ENCODE measurements at places on chromosomes 1 and 21.

DNA sequence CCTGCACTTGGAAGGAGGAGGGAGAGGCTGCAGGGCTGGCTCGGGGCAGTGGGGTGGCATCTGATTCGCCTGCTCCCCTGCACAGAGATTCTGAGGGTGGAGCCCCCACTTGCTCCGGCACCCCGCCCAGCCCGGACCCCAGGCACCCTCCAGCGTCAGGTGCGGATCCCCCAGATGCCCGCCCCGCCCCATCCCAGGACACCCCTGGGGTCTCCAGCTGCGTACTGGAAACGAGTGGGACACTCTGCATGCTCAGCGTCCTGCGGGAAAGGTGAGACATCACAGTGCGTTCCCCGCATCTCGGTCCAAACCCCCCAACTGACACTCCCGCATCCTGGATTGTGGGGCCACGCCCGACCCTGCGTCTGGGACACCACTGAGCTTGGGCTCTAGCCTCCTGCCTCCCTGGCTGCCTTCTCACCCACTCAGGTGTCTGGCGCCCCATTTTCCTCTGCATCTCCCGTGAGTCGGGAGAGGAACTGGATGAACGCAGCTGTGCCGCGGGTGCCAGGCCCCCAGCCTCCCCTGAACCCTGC is 7.9 kb downstream of the ADAMTSL4 start:
- no peak for DNase-seq

GRCh38 chr1:55049914-55050278 is 10.5 kb downstream of the PCSK9 start:
- DNase-seq = no peak

- DNase-seq = no peak
These were observed 67.5 kb downstream of the CCDC185 start for GRCh38 chr1:223460566-223461189.

- no peak for DNase-seq
These were observed 975.2 kb upstream of the B3GALT2 start for GRCh38 chr1:194161591-194161990.

GRCh38 chr1:154527192-154527591 is 25.0 kb upstream of the SHE start:
- no peak for DNase-seq

DNA sequence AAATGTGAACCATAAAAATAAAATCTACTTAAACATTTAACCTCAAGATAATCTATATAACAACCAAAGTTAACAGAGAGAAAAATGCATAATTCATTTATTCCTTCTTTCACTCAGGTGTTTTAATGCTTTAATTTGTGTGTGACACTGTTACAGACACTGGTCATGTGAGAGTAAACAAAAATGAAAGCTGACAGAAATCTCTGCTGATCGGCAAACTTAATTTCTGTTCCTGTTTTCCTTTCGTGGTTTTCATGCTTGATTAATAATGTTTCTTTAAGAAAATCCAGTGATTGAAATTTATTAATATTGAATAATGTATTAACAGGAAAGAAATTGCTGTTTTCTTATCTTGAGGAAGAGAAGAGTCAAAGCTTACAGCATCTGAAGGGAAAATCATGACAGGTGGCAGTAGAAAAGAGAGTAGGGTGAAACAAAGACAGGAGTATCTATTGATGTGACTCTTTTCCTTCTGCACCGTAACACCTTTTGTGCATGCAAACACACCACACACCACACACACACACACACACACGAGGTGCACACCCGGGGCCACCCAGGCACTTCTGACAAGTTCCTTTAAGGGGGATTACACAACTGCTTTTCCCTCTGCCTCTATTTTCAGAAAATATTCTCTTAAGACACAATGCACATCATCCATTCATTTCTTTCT is 1.6 kb downstream of the OR2AK2 start:
- no peak for DNase-seq

GRCh38 chr1:119294722-119295121 is 73.9 kb upstream of the HAO2 start:
- no peak for DNase-seq

DNA sequence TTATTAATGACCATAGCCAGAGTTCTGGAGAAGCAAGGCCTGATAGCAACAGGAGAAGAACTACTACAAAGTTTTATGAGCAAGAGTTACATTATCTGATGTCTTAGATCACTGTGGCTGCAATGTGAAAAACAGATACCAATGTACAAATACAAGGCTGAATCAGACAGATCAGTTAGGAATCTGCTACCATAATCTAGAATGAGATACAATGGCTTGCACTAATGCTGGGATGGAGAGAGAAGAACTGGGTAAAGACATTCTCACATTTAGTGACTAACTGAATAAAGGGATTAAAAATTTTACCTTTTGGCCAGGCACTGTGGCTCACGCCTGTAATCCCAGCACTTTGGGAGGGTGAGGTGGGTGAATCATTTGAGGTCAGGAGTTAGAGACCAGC is 41.3 kb downstream of the ARID4B start:
- peak; percentile 9 for DNase-seq

DNA sequence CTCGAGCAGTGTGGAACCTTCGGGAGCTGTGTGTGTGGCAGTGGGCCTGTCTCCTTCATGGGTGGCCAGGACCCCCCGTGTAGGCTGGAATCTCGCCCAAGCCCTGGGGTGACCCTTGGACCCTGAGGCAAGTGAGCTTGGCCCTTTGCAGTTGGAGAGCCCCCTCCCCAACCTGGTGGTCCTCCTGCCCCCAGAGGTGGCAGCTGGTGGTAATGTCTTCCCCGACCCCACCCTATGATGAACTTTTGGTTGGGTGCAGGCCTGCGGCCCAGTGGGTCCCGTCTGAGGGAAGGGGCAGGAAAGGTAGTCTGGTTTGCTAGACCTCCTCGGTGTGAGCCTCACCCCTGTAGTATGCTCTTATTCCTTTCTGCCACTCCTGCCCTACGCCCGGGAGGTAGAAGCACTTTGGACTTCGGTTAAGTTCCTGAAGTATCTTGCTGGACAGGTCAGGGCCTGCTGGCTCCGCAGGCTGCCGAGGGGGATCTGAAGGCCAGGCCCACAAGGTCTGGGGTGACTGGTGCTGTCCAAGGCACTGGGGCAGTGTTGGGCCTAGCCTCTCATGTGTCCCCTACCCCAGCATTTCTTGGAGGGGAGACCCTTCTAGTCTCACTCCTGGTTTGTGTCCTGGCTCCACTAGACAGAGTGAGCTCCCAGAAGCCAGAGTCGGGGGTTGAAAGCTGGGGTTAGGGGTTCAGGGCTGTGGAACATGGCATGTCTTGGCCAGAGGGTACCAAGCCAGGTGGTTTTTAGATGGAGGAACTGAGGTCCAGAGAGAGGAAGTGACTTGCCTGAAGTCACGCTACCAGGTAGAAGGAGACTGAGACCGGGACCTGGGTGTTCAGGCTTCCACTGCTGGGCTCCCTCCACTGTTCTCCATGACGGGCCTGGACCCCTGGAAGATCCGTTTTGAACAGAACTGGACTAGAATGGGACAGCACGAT is 1.8 kb downstream of the ZNF362 start:
- no peak for DNase-seq

DNA sequence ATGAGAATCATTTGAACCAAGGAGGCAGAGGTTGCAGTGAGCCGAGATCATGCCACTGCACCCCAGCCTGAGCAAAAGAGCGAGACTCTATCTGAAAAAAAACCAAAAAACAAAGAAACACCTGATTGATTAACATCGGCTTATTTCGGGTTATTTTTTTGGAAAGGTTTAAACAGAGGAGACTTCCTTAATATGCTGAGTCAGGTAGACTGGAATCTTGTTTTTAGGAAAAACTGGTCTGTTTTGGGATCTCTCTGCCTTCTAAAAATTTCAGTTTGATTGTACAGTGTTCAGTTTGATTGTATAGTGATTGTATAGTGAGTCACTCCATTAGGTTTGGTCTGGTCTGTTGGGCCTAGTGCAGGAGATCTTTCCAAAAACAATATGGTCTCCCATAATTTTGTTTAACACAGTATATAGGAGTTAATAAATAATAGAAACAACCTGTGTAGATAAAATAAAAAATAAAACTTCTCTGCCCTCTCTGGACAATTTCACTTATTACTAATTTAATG is 196.3 kb upstream of the CHRM3 start:
- DNase-seq = no peak

DNA sequence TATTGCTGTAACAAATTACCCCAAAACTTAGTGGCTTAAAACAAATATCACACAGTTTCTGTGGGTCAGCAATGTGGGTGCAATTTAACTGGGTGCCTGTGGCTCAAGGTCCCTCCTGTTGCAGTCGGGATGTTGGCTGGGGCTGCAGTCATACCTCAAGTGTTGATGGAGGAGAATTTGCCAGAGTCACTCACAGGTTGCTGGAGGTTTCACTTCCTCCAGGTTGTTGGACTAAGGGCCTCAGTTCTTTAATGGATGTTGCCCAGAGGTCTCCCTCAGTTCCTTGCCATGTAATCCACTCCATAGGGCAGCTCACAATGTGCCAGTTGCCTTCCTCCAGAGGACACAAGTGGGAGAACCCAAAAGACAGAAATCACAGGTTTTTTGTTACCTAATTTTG is 2.5 kb upstream of the TAF13 start:
- DNase-seq = no peak

- no peak for DNase-seq
These were observed 48.8 kb downstream of the H3-3A start for GRCh38 chr1:226111098-226111882.

All from M059J (cell line).